ENCODE measurements at places on chromosomes 4 and X.

DNA sequence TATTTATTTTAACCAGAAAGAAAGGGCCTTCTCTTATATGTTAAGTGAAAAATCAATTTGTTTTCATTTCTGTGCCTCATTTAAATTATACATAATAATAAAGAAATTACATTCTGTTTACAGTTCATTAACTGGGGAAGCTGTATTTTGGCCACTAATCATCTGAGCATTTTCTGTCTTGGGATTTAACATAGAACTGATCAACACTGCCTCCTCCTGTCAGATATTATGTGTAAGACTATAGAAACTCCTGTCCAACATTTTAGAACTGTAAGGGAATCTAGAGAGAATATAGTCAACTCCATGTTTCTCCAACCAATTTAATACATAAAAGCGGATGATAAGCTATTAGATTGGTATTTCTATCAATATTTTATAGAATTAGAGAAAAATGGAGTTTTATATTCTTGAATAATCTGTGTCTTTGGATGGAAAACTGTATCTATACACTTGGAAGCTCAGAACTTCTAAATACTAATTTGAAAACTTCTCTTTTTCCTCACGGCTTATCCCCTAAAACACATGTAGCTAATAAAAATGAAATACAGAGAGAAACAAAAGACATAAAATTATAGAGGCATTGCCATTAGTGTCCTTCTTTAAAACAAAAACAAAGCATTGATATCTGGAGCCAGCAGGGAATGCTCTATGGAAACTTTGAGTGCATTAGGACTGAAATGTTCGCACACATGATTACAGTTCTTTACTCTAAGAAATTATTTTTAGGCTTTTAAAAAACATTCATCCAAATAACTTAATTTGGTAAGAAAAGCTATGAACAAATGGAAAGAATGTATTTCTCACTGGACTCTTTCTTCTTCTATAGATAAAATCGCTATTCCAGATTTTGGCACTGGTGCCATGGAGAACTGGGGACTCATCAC, 33.1 kb downstream of the ENPEP start:
- no peak for DNase-seq

- no peak for DNase-seq
These were observed 73.8 kb downstream of the TACR3 start for GRCh38 chr4:103645991-103646390.

DNA sequence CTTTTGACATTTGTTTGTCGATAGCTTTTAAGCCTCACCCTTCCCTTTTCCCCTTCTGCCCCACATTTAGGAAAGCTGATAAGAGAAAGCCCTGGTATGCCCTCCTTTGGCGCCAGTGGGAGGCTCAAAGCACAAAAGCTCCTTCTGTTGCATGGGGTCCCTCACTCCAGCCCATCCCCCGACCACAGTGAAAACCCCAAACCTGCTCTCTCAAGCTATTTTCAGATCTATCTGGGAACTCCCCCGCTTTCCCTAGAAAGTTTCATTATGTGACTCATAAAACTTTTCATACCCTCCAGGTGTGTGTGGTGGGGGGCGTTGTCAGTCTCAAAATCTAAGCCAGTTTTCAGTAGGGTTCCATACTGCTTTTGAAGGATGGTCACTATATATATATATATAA, 259.0 kb upstream of the PCDH7 start:
- DNase-seq, result no peak

- DNase-seq, result no peak
These were observed 372.3 kb downstream of the SPOCK3 start for GRCh38 chr4:166862032-166862431.

DNA sequence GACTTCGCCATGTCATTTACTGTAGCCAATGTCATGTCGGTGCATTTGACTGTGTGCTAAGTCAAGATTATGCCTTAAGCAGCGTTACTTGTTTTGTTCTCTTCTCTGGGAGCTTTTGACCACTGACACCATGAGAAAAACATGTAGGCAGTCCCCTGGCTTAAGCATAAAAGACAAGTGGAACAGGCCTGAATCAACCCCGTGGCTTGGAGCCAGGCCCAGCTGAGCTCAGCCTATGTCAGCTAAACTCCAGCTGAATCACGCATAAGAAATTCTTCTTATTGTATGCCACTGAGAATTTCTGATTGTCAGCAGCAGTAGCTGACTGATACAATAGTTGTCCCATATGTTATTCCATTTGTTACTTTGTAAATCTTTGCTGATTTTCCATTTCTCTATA, 261.9 kb downstream of the CBLL2 start:
- DNase-seq, result no peak

- no peak for DNase-seq
These were observed 47.8 kb downstream of the ZCCHC13 start for GRCh38 chrX:74351760-74352159.

DNA sequence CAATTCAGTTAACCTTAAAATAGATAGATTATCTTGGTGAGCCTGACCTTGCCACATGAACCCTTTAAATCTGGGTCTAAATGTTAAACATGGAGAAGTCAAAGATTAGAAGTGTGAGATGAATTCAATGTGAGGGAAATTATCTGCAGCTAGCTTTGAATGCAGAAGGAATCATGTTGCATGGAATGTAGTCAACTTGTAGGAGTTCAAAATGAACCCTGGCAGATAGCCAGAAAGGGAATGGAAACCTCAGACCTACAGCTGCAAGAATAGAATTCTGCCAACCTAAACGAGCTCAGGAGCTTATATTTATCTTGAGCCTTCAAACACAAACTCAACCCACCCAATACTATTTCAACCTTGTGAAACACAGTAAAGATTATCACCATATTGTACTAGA, 632.5 kb downstream of the KCTD8 start:
- no peak for DNase-seq

GRCh38 chr4:175772170-175772705, 39.8 kb downstream of the GPM6A start:
- DNase-seq, result no peak

GRCh38 chr4:78616046-78616498, 64.5 kb downstream of the ANXA3 start:
- DNase-seq, result no peak

GRCh38 chrX:109312757-109313156, 169.1 kb downstream of the GUCY2F start:
- DNase-seq, result no peak

DNA sequence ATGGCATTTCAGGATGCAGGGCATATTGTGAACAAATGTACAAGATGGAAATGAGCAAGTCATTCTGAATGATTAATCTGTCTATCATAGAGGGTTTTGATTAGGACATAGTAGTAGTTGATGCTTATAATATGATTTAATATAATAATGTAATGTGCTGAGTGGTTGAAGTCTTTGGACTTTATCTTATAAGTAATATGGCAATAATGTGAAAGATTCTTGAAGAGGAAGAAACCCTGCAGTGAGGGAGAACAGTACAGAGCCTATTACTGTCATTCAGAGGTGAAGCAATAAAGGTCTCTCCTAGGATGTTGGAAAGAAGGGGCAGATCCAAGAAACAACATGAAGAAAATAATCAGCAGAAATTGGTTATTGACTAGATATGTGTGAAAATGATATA, 16.6 kb downstream of the NFKB1 start:
- no peak for DNase-seq

DNA sequence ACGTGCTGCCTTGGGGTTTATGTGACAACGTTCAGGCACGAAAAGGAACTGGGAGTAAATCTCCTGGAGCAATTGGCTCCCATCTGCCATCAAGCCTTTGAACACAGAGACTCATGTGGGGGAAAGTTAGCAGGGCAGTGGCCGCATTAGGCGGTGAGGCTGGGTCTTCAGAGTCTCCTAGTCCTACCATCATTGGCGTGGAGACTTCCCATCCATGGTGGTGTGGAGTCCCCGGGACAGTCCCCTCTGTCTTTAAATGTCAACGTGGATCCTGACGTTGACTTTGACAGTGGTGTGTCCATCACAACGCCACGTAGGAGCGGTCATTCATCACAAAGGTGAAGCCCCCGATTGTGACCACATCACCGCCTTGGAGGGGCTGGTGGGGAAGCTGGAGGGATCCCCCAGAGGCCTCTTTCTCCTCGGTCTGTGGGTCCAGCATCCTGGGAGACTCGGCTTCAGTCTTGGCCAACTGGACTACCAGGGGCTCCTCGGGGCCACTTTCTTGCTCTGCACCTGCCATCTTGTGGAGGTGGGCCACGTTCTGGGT, 21.8 kb downstream of the CRLF2 start:
- peak; percentile 44 for DNase-seq

- DNase-seq, result no peak
These were observed 6.6 kb downstream of the ARL9 start for GRCh38 chr4:56512166-56512565.

- no peak for DNase-seq
These were observed 167.8 kb upstream of the LDB2 start for GRCh38 chr4:17066236-17066635.

GRCh38 chrX:132094164-132094563, 33.7 kb downstream of the FRMD7 start:
- DNase-seq, result no peak

- DNase-seq, result no peak
These were observed 79.9 kb downstream of the MAOA start for GRCh38 chrX:43735957-43736356.

- no peak for DNase-seq
These were observed 86.0 kb downstream of the HTT start for GRCh38 chr4:3160438-3160837.

DNA sequence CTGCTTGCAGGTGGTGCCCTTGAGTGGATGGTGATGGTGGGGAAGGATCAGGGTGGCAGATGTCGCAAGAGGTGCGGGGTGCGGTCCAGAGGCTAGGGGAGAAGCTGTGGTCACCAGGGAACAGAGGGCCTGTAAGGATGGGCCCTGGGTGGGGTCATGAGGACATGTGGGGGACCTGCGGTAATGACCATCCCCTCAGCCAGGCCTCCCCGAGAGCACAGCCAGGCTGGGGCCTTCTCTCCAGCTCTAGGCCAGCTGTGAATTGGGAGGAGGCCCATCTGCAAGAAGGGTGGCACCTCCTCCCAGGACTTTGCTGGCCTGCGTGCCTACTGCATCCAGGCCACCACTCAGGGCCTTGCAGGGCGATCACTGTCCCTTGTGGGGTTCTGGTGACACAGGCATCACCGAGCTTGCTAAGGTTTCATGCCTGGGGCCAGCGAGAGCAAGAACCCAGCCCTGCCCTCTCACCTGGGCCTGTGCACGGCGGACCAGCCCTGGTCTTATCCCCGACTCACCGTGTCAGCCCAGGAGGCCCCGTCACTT, 34.1 kb upstream of the MXD4 start:
- no peak for DNase-seq

- DNase-seq, result no peak
These were observed 137.7 kb upstream of the FAT1 start for GRCh38 chr4:186861317-186861716.

- DNase-seq, result no peak
These were observed 103.5 kb upstream of the PPARGC1A start for GRCh38 chr4:23993373-23993772.

- no peak for DNase-seq
These were observed 200.1 kb downstream of the NPNT start for GRCh38 chr4:106095408-106095807.

- peak; percentile 47 for DNase-seq
These were observed 32.3 kb upstream of the ASMTL start for GRCh38 chrX:1485033-1485432.

DNA sequence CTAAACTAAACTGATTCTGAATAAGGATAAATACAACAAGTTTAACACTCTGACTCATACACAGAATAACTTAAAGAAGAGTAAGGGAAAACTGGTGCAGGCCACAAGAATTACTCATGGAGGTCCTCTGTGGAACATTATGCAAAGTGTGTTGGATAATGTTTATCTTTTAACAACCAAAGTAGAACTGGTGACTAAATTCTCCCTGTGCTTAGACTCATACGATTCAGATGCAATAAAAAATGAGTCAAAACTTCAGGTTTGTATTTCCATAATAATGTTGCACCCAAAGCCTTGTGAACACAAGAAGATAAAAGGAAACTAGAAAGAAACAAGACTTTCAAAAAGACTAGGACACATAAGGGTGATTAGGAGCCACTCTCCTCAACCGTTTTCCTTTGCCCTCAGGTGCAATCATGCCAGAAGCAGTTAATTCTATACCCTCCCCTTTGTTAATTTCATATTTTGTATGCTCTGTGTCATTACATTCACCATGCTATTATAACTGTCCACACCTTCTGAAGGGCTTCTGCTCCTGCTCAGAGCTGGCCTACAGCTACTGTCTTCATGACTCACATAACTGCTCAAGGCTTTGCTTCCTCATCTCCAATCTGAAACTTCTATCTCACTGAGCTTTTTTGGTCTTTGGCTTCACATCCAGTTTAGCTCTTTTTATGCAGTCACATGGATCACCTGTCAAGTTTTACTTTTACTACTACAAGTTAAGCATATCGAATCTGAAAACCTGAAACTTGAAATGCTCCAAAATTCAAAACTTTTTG, 60.2 kb downstream of the KCNIP4 start:
- DNase-seq, result no peak

- DNase-seq, result no peak
These were observed 81.4 kb downstream of the CEP44 start for GRCh38 chr4:174365018-174365587.

GRCh38 chr4:53844133-53844532, 220.3 kb downstream of the CHIC2 start:
- no peak for DNase-seq

DNA sequence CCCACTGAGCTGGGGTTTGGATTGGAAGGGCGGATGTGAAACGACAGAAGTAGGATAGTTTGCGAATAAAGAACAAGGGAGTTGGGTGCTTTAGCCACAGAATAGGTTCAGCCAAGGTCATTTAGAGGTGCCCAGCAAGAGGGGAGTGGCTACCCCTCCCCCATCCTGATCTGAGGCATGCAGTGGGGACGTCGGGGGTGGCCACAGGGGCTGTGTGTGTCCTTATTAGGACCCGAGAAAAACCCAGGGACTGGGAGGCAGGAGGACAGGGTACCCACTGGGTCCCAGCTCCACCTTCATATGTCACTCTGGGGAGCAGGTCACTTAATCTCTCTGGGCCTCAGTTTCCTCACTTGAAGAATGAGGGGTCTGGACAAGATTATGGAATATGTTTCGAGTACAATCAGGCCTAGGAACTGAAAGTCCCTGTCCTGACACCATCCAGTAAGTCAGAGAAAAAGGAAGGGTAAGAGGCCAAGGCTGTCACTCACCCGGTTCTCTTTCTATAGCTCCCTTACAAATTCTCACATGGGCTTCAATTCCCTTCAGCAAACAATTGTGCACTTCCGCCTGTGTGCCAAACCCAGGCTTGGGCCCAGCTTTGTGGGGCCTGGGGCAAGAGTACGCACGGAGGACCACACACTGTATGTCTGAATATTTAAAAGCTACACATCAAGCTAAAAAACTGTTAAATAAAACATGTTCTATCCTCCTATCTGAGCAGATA, 4.2 kb upstream of the NYX start:
- no peak for DNase-seq

GRCh38 chr4:128341634-128342033, 54.0 kb upstream of the PGRMC2 start:
- no peak for DNase-seq

- DNase-seq, result no peak
These were observed 119.3 kb upstream of the PITX2 start for GRCh38 chr4:110742143-110742542.

DNA sequence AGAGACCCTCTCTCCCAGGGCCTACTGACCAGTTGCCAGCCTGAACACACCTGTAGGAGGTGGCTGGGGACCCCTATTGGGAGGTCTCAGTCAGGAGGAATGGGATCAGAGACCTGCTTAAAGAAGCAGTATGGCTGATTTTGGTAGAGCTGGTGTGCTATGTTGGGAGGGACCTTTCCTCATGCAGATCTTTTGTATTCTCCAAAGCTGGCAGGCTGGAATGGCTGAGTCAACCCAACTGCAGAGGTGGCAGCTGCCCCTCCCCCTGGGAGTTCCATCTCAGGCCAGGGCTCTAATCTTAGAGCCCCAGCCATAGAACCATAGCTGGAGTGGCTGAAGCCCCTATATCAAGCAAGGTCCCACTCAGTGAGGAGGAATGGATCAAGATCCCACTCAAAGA, 279.3 kb upstream of the BMP3 start:
- DNase-seq, result no peak
